ENCODE measurements at places on chromosomes 3 and 15.

- no peak for DNase-seq
These were observed 98.2 kb upstream of the UBE3A start for GRCh38 chr15:25536801-25537611.

- no peak for DNase-seq
These were observed 1.7 kb downstream of the CLRN1 start for GRCh38 chr3:150970665-150971324.

- DNase-seq = no peak
These were observed 161.9 kb upstream of the ATP11B start for GRCh38 chr3:182631183-182632076.

GRCh38 chr3:113264283-113265131, 53.1 kb downstream of the BOC start:
- DNase-seq = peak; percentile 47

DNA sequence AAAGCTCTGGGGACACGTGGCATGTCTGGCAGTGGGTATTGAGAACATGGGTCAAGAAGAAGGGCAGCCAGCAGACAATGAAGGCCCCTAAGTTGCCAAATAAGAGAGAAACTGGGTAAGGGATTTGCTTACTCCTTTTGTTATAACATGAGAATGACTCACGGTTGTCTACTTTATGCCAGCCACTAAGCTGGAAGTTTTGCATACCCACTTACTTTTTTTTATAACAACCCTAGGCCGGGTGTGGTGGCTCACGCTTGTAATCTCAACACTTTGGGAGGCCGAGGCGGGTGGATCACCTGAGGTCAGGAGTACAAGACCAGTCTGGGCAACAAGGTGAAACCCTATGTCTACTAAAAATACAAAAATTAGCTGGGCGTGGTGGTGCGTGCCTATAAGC, 50.0 kb downstream of the DRD3 start:
- no peak for DNase-seq

Data from dorsolateral prefrontal cortex (tissue), 122 donors.